Keratinocyte (primary cell): ENCODE measurements at places on chromosomes 2 and 18. TPM values are rescaled to one million over a fixed set of nuclear protein-coding genes. Genes with fewer than 3 reads are reported as not detected.

SPC25 gene
- 1.0 to 7.1 TPM (median 4.9 TPM) in 3 replicates for polyA plus RNA-seq

DSC2 gene
- polyA plus RNA-seq: 32.1 to 48.6 TPM (median 37.1 TPM) in 3 replicates

RAPGEF4 gene
- 0.76 to 1.6 TPM (median 1.2 TPM) in 3 replicates for polyA plus RNA-seq

LONRF2 gene
- polyA plus RNA-seq: not detected in 3 replicates

HRH4 gene
- 0.01 to 0.15 TPM (median 0.03 TPM) in 3 replicates for polyA plus RNA-seq

FN1 gene
- 1,649 to 4,168 TPM (median 2,964 TPM) in 3 replicates for polyA plus RNA-seq

MGAT5 gene
- 20.9 to 33.8 TPM (median 23.0 TPM) in 3 replicates for polyA plus RNA-seq

CPO gene
- polyA plus RNA-seq: 0.07 to 0.36 TPM (median 0.25 TPM) in 3 replicates

SLC35F6 gene
- 25.7 to 56.9 TPM (median 30.1 TPM) in 3 replicates for polyA plus RNA-seq

SLC5A7 gene
- polyA plus RNA-seq: not detected in 3 replicates

GREB1 gene
- polyA plus RNA-seq: 0.02 to 0.13 TPM (median 0.03 TPM) in 3 replicates

TEX44 gene
- polyA plus RNA-seq: not detected in 3 replicates

ATG16L1 gene
- 33.1 to 38.5 TPM (median 34.1 TPM) in 3 replicates for polyA plus RNA-seq

ZAP70 gene
- 0.95 to 7.3 TPM (median 1.6 TPM) in 3 replicates for polyA plus RNA-seq

SLC9A4 gene
- polyA plus RNA-seq: not detected in 3 replicates
